ENCODE measurements at places on chromosomes 7 and 10.

DNA sequence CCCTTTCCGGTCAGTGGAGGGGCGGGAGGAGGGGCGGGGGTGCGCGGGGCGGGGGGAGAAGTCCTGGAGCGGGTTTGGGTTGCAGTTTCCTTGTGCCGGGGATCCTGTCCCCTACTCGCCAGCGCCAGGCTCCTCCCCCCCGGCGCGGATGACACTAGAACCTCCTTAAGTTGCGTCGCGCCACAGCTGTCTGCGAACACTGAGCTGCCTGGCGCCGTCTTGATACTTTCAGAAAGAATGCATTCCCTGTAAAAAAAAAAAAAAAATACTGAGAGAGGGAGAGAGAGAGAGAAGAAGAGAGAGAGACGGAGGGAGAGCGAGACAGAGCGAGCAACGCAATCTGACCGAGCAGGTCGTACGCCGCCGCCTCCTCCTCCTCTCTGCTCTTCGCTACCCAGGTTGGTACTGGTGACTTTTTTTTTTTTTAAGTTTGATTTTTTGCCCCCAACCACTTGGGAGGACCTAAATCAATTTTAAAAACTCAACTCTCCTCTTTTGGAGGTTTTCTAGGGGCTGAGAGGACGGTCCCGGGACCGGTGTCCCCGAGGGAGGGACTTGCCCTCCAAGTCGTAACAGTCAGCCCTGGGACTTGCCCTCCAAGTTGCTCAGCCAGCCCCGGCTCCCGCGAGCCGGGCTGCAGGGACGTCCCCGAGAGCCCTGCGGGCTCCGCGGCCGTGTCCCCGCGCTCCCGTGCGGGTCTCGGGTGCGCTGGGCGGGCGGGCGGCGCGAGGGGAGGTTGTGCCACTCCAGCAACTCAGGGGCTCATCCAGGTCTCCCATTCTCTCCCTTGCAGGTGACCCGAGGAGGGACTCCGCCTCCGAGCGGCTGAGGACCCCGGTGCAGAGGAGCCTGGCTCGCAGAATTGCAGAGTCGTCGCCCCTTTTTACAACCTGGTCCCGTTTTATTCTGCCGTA, at the start of gene GATA3:
Gene GATA3, plus strand, starts transcription at position 195 of the 914 bp plus-strand sequence. CDS start 968 bp downstream, outside the sequence.
- no peak for DNase-seq

DNA sequence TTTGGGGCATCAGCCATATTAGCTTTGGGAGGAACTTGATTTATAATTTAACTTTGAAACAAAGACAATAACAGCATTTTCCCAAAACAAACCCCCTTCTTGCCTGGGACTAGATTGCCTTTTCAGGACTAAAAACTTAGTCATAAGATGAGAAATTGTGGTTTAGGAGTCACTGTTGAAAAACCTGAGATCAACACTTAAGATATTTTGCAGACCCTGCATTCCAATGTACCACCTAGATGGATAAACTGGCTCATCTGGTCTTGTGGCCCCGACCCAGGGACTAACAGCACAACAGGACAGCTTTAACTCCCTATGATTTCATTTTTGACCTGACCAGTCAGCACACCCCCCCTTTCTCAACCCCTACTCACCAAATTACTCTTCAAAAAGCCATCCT, 1165.4 kb downstream of the XPNPEP1 start:
- DNase-seq: no peak

DNA sequence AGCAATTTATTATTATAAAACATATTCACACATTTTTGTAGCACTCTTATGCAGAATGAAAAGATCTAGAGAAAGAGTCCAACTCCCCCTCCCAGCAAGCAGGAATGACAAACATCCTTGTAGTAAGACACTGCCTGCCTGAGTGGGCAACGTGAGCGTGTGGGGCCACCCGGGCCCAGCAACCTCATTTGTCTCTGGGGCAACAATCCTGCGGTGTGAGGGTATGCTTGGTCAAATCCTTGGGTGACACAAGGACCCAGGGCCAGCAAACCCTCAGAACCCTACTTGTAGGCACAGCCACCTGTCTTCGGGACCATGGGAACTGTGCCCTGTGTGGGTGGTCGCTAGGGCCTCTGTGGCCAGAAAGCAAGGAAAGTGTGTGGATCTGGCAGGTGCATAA, 10.7 kb downstream of the RHEB start:
- DNase-seq: no peak

GRCh38 chr10:131885391-131886165, 15.2 kb upstream of the PPP2R2D start:
- peak; percentile 82 for DNase-seq

- DNase-seq: no peak
Measured at GRCh38 chr7:84017651-84018050, 176.9 kb downstream of the SEMA3A start.

GRCh38 chr10:32927750-32928149, 30.3 kb downstream of the ITGB1 start:
- DNase-seq: no peak

- DNase-seq: no peak
Measured at GRCh38 chr10:59631882-59632807, 77.5 kb downstream of the SLC16A9 start.

- DNase-seq: no peak
Measured at GRCh38 chr7:108972004-108972403, 402.3 kb downstream of the DNAJB9 start.

DNA sequence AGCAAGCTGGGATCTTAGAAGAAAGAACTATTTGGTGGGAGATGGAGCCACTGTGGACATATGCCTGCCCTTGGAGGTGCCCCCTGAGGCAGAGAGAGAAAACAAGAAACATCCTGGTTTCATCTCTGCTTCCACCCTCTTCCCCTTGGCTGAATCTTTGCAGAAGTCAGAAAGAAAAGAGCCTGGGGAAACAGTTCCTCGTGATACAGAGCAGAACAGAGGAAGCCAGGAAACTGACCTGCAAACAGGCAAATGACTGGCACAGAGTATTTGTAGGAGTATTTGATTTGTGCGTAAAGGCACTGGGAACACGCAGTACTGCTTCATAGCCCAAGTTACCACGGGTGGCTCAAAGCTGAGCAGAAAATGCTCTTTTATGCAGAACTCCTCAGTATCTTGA, 7.0 kb upstream of the KEL start:
- no peak for DNase-seq

DNA sequence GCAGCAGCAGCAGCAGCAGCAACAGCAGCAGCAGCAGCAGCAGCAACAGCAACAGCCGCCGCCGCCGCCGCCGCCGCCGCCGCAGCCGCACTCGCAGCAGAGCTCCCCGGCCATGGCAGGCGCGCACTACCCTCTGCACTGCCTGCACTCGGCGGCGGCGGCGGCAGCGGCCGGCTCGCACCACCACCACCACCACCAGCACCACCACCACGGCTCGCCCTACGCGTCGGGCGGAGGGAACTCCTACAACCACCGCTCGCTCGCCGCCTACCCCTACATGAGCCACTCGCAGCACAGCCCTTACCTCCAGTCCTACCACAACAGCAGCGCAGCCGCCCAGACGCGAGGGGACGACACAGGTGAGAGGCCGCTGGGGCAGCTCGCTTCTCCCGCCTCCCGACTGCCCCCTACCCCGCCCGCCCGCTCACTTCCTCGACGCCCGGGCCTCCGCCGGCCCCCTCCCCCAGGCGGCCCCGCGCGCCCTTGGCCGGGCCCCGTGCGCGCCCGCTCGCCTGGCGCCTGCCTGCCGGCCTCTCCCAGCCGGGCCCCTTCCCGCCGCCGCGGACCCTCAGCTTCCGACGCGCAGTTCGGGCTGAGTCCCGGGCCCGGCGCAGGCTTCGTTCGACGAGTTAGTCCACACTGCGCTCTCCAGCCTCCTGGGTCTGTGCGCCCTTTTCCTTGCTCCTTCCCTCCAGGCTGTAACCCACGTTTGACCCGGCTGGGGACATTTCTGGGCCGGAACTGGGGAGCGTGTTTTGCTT, 882 bp downstream of the DLX6 start:
- DNase-seq: peak; percentile 48

Data from GM12892 (cell line).